ENCODE measurements at places on chromosomes 4 and X.

DNA sequence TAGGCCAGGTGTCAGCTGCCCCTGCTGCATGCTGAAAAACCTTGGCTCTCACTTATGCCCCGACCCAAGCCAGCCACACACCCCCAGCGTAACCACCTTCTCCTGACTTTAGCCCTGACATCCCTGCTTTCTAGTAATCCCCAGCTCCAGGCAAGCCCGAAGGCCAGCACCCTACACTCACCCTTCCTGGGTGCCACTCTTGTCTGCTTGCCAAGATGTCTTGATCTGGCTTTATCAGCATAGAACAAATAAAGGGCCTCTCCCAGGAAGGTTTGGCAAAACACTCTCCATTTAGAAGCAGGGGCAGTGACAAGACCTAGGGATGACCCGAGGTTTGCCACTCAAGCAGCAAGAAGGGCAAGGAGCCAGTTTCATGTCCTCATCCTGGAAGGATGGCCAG is 6.8 kb upstream of the MAP9 start:
- no peak for DNase-seq

GRCh38 chrX:39260965-39261364 is 459.7 kb downstream of the MID1IP1 start:
- no peak for DNase-seq

DNA sequence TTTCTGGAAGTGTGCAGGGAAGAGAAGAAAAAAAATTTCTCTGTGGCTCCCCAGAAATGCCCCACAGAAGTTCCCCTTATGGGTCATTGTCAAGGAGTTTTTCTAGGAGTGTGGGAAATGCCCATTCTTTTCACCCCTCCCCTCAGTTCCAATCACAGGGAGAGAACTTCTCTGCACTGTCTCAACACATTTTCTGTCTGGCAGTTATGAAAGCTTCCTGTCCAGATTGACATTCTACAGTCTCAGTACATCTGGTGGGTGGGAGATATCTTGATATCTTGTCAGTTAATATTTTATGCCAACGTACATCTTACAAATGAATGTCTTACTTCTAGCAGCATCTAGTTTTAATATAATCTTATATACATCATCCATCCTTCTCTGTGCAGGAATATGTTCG is 566.8 kb upstream of the AADAT start:
- no peak for DNase-seq

GRCh38 chrX:50736656-50737055 is 77.3 kb downstream of the SHROOM4 start:
- DNase-seq = no peak

- DNase-seq = no peak
These were observed 113.4 kb downstream of the BCOR start for GRCh38 chrX:39984191-39984956.

DNA sequence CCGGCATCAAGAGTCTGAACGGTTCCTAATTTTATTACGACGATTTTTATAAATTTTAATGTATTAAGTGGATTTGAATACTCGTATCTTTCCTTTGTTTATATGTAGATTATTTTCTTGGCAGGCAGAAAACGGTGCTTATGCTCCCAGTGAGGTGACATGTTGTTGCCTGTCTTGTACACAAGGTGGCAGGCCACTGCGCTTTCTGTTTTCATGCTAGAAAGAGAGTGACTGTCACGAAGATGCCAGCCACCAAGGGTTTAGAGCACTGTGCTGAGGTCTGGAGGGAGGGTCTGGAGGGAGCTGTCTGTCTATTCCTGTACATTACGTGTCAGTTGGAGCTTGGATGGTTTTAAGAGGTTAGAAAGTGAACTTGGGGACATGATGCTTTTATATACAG is 87.7 kb downstream of the SHROOM2 start:
- no peak for DNase-seq

- peak; percentile 35 for DNase-seq
These were observed 60.8 kb downstream of the REPS2 start for GRCh38 chrX:17007134-17007768.

DNA sequence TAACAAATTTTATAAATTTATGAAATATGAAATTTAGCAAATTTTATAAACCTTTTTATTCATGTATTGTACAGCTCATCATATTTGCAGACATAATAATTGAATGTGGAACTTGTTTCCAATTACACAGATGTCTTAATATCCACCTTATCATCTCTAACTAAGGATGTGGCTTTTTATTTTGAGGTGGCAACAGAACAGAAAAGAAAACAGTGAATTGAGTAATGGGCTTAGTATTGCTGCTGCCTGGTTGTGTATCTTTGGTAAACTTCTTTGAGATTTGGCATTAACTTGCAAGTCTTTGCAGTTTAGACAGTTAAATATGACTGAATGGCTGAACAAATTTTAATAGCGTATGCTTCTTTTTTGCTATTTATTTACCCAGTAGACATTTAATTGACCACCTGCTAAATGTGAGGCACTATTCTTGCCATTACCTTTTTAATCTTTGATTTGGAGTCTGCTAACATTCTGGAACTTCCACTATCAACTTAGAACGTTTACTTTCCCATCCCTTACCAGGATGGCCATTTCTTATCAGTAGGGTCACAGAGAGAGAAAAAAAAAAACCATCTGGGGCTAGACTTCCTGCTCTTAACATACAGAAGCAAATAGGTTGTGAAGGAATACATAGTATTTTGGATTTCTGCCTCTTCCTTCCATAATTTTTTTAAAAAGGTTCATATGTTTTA is 44.8 kb downstream of the CLCN3 start:
- no peak for DNase-seq

GRCh38 chrX:130376077-130376476 is 9.4 kb downstream of the GPR119 start:
- DNase-seq = no peak

DNA sequence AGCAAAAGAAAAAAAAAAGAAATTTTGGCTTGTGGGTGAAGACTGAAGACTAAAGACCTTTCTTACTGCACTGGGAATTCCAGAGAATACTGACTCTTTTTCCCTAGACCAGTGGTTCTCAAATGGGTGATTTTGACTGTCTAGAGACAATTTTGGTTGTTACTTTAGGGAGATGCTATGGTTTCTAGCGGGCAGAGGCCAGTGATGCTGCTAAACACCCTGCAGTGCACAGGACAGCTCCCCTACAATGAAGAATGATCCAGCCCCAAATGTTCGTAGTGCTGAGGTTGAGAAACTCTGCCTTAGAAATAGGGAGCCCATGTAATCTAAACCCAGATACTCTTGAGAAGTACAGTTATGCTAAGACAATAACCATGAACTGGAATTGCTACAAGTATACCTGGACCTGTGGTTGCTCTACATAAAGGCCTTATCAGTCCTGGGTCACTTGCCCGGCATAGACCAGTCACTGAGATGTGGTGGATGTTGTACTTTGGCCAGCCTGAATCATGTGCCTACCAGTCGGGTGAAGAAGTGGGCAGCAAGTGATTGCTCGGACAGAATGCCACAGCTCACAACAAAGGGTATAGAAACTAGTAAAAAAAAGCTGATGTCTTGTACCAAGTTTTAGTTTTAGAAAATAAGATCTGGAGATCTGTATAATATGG is 16.0 kb downstream of the ARHGAP10 start:
- DNase-seq = no peak

- peak; percentile 45 for DNase-seq
These were observed 29.5 kb upstream of the XIAP start for GRCh38 chrX:123830309-123830708.

- DNase-seq = no peak
These were observed 1.2 kb downstream of the TMEM255A start for GRCh38 chrX:120309873-120310705.
